ENCODE measurements at places on chromosomes 16 and 17. TPM values are rescaled to one million over a fixed set of nuclear protein-coding genes. Genes with fewer than 3 reads are reported as not detected.

DNA sequence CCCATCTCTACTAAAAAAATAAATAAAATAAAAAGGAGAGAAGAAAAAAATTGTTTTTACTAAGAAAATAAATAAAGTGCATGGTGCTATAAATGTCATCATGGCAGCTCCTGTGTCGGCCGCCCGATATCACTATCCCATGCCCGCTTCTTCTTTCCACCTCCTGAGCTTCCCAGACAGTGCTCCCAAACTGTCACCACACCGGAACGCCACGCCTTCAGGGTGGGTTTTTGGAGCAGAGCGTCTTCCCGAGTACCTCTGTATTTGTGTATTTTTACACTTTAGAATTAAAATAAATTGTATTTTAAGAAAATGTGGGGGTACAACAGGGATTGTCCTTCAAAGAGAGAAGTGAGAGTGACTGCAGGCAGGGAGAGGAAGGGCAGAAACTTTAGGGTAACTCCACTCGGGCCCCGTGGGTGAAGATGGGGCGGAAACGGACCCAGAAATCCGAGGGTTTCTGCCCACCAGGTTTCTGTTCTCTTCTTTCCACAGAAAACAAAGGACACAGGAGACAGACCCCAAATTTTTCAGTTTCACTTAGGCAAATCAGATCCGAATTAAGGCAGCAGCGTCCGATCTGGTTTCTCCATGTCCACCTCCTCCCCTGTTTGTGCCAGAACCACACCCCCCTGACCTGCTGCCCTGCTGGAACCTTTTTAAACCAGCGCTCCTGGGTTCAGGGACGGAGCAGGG lies 3.6 kb upstream of the ITGAX start:
- no peak for DNase-seq

DNA sequence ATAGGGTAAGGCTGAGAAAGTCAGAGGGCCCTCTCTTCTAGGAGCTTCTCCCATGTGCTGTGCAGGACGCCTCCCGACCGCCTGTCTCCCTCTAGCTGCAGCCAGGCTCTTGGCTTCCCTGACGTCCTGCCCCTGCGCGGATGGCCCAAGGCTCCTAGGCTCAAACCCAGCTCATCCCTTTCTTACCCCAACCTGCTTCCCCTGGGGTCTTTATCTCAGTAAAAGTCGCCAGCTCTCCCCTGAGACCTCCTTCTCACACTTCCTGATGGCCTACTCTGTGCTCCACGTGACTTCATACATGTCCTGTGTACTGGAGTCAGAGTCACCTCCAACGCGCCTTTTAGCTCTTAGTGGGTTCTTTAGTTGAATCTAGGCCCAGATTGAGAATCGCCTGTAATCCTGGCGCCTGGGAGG lies 1.1 kb upstream of the ZNF747 start:
- peak; percentile 90 for DNase-seq

DNA sequence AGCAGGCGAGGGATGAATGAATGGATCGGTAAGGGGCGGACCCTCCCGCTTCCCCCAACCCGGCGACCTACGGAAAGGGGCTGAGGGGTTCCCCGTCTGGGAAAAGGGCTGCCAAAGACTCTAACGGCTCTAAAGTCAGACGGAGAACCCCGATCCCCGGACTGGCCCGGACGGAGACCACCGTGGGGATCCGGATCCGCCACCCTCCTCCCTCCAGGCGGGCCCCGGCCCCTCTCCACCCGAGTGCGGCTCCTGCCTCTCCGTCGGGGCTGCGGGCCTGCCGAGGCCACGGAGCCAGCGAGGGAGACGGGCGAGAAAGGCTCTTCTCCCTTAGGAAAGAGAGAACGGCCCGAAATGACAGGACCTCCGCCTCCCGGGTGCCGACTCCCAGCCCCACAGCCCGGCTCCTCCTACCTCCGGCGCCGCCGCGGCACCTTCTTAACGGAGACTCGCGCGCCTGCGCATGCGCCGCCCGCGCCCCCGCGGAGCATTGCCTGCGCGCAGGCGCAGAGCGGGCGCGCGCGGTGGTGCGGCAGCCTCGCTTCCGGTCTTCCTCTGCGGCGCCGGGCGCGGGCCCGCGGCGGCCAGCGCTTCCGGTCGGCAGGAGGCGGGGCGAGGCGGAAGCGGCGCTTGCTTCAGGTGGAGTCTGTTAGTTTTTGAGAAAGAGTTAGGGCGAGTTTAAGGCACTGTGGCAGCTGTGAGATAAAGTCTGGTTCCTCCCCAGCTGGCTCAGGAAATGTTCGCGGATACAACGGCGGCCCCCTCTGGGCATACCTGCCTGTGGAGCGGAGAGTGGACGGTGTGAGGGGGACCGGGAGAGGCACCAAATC lies at the start of gene SLX4:
Gene SLX4, minus strand, starts transcription at position 461 of the 830 bp plus-strand sequence. CDS start 2,642 bp downstream, outside the sequence.
- peak; percentile 97 for DNase-seq

DNA sequence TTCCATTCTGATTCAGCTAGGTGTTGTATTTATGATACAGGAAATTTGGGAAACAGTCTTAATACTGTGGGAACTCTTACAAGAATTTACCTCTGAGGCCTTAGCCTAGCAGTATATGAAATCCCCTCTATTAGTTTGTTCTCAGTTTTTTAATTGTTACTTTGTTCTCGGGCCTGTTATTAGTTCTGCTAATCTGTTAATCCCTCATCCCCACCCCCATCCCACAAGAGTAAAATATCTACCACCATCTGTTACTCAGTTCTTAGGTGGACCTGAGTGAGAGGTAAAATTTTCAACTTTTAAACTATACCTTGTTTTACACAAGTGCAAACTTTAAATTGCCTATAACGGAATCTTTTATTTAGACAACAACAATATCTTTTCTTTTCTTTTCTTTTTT lies 47.0 kb downstream of the RHOT1 start:
- no peak for DNase-seq

DNA sequence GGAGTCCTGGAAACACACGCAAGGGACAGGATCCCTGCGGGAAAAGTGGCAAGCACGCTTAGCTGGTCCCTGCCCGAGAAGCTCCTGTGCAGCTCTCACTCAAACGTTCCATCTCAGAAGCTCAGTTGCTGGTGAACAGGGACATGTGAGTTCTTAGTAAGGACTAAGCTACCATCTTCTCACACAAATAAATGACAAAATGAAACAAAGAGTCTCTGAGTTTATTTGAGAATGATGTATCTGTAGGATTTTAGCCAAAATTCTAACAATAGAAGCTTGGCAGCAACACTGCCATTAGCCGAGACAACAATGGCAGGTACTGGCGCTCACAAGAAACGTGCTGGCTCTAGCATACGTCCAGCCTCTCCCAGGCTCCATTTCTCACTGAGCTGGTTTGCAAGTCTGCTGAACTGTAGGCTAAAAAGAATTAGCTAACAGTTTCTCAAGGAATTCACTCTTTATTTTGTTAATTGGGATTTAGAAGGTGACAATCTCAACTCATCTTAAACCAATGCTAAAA lies 90.2 kb downstream of the VPS53 start:
- DNase-seq, result no peak

GRCh38 chr16:86396901-86397311 lies 113.4 kb upstream of the FOXF1 start:
- DNase-seq, result peak; percentile 69

DNA sequence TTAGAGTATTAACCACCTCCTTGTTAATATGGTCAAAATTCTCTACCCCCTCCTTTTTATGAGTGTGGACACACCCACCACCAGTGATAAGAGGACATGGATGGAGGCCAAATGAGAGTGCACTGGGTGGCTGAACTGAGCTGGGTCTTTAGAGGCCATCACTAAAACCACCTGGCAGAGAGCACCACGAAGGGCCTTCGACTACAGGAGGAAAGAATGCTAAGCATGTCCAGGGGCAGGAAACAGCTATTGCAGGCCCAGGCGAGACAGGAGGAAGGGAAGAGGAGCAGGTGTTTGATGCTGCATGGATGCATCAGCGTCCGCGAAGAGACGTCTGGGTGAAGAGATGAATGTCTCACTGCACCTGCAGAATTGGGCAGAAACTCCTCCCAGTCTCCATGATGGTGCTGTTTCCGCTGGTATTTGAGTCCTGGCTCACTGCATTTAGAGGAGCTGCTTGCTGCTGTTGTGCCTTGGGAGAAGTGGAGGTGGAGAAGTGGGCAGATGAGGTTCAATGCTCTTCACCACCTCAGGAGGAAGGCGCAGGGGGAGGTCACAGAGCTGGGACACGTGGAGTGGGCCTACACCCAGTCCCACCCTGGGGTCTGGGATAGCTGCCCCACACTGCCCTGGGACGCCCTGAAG lies 33.2 kb downstream of the SPHK1 start:
- DNase-seq, result no peak

Gene TENT4B
- polyA plus RNA-seq, result 5.8 TPM

Gene ASPHD1
- 0.36 TPM for polyA plus RNA-seq

Gene TOX3
- polyA plus RNA-seq, result 2.2 TPM

Gene KRTAP4-4
- not detected for polyA plus RNA-seq

Gene KRT27
- not detected for polyA plus RNA-seq
